ENCODE measurements at places on chromosomes 7 and 10. TPM values are rescaled to one million over a fixed set of nuclear protein-coding genes. Genes with fewer than 3 reads are reported as not detected.

Gene HHEX
- total RNA-seq = 12.7 TPM

Gene VSTM4
- 0.39 TPM for total RNA-seq

Gene SYT15
- total RNA-seq = 3.3 TPM

Gene RP9
- 36.0 TPM for total RNA-seq

Measured in A549 treated with Mapracorat at 1 μM for 4 hours (cell line).